ENCODE measurements at places on chromosomes 16 and 17.

GRCh38 chr16:54193665-54194333, 92.8 kb downstream of the IRX3 start:
- DNase-seq: peak; percentile 14

GRCh38 chr17:50659179-50659578, 24.5 kb downstream of the ABCC3 start:
- DNase-seq: no peak

DNA sequence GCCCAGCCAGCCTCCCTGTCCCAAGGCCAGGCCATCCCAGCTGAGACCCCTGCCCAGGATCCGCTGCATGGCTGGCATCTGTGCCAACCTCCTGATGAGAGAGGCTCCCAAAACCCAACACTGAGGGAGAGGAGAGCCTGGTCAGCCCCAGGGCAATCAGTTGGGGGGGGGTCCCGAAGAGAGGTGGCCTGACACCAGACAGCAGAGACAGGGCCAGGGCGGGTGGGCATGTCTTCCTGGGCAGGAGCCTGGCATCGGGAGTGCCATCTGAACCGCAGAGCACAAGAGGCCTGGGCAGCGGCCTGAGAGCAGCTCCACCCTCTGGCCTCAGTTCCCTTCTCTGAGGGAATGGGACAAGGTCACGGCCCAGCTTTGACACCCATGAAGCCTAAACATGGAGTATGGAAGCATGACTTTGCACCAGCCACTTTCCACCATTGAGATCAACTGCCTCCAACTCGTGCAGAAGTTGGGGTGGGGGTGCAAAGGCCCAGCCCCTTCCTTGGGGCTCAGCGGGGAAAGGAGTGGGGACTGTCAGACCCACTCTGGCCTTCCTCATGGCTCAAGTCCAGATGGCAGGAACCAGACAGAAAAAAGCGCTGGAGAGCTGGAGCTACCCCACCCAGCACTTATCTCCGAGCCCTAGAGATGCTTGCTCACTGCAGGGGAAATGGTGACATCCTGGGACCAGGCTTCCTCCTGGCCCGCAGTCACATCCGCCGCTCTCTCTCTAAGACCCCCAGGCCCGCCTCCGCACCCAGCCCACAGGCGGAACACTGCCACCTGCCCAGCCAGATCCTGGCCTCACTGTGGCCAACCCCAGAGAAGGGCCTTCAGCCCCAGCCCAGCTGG, 9.7 kb downstream of the RHBDF2 start:
- DNase-seq: no peak

DNA sequence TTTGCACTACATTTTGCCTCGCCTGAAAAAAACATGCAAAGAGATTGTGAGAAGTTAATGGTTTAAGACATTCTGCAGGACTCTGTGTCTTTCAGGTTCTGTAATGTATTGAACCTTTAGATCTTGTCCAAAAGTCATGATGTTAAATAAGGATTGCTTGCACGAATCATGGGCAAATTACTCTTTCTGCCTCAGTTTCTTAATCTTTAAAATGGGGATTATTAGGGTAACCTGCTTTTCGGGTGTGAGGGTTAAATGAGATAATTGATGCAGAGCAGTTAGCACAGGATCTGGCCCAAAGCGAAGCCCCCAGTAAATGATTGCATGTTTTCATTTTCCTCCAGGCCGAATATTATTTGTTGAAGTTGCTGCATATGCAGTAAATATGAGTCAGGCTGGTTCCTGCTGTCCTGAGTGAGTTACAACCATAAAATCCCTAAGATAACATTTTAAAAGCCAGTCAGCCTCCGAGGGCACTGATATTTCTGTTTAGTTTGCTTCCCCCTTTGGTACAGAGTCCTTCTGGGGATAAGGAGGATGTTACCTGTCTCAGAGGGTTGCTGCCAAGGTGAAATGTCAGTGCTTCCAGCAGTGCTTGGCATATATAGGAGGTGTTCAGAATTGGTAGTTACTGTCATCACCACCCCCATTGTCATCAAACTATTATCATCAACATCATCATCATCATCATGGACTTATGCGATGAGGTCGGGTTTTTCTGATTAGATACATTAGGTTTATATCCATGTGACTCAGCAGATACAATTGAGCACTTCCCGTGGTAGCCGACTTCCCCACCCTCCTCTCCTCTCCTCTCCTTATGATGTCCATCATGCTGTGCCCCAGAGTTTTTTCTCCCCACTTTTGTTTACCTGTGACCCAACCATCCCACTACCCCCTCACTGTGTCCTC, 20.6 kb upstream of the ARHGAP17 start:
- no peak for DNase-seq

DNA sequence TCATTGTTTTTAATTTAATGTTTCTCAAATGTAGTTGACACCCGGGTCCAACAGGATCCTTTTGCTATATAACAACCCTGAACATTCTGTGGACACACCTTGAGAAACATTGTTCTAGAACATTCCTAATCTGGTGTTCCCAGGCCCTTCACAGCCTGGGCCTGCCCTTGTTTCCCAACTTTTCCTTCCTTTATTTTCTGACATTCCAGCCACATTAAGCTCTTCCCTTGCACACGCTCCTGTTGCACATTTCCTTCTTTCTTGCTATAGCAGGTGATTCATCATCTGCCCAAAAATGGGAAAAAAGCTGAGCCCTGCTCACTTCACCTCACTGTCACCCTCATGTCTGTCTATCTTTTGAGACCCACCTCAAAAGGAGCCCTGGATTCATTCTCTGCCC, 67.9 kb upstream of the MARCHF10 start:
- no peak for DNase-seq

DNA sequence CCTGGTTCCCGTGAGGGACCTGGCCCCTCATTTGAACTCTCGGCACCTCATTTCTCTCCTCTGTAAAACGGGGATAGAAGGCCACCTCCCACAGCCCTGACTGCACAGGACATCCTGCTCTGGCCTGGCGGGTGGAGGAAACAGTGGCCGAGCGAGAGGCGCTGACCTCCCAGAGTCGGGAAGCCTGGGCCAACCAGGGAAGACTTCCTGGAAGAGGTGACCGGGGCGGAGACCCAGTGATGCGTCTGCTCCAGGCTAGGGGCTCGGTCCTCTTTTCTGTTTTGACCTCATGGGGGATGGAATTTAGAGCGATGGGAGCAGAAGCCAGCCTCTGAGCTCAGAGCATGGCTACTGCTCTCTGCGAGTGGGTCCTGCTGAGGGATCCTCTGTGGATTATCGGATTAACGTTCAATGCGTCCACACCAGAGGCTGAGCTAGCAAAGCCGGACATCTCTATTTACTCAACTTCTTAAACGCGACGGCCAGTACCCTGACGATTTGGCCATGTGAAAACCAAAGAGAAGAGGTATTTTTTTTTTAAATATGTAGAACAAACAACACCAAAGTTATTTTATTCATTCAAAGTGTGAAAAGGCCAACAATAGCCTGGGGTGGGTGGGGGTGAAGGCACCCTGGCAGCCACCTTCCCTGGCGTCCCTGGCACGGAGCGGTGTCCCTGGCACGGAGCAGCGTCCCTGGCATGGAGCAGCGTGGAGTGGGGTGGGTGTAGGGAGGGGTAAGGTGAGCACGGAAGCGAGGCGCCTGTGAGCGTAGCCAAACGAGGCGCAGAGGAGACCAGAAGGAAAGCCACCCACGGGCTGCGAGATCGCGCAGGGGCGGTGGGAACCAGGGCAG, 9.2 kb upstream of the MSLN start:
- DNase-seq: no peak

- no peak for DNase-seq
These were observed 30.9 kb upstream of the PLLP start for GRCh38 chr16:57315416-57315815.

- DNase-seq: no peak
These were observed 307.1 kb downstream of the TMEM114 start for GRCh38 chr16:8283195-8283594.

GRCh38 chr17:32355649-32356377, 5.9 kb downstream of the ZNF207 start:
- no peak for DNase-seq

DNA sequence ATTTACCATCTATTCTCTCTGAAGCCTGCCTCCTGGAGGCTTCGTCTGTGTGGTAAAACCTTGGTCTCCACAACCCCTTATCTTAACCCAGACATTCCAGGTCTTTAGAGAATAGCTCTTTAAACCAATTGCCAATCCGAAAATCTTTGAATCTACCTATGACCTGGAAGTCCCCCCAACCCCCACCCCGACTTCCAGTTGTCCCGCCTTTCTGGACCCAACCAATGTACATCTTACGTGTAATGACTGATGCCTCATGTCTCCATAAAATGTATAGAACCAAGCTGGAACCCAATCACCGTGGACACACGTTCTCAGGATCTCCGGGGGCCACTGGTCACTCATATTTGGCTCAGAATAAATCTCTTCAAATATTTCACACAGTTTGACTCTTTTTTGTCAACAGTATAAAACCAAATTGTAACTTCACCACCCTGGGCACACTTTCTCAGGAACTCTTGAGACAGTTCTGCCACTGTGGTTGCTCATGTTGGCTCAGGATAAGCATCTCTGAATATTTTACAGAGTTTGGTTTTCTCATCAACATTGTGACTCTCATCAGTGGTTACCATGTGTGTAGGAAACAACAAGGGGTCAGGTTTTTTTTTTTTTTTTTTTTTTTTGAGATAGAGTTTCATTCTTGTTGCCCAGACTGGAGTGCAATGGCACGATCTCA, 18.1 kb upstream of the DNAH17 start:
- no peak for DNase-seq

GRCh38 chr16:85350973-85351372, 238.7 kb upstream of the CIBAR2 start:
- peak; percentile 87 for DNase-seq

DNA sequence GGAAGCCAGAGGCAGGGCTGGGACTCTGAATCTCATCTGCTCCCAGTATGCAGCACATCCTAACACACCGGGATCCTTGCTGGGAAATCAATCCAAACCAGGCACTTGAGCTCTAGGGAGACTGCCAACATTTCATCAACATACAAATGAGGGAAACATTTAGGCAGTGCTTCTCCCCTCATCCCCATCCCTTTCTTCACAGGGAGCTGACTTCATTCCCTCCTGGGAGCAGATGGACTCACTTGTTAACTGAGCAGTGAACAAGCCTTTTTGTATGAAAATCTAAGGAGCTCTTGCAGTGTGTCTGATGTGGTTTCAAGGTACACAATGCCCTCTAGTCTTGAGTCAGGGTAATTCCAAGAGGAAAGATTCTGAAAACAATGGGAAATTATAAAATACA, 96.3 kb downstream of the TMEM114 start:
- peak; percentile 28 for DNase-seq

- no peak for DNase-seq
These were observed 968 bp downstream of the CEP112 start for GRCh38 chr17:66190738-66191592.

- peak; percentile 61 for DNase-seq
These were observed 79.0 kb upstream of the SMURF2 start for GRCh38 chr17:64741038-64741641.

DNA sequence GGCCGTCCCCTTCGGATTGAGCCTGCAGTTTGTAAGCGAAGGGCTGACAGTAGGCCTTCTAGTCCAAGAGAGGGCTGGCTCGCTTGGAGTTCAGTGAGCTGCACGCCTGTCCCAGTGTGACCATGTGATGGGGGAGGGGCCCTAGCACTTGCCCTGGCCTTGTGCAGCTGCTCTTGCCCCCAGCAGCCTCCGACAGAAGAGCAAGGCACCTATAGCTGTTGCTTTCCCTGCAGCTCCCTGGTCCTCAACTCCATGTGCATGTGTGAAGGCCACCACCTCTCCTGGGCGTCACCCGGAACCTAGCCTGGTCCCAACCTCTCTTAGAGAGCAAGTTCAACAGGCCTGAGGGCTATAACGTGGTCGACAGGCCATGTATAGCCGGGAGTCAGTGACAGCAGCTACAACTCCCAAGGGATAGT, 5.6 kb downstream of the SPHK1 start:
- no peak for DNase-seq

DNA sequence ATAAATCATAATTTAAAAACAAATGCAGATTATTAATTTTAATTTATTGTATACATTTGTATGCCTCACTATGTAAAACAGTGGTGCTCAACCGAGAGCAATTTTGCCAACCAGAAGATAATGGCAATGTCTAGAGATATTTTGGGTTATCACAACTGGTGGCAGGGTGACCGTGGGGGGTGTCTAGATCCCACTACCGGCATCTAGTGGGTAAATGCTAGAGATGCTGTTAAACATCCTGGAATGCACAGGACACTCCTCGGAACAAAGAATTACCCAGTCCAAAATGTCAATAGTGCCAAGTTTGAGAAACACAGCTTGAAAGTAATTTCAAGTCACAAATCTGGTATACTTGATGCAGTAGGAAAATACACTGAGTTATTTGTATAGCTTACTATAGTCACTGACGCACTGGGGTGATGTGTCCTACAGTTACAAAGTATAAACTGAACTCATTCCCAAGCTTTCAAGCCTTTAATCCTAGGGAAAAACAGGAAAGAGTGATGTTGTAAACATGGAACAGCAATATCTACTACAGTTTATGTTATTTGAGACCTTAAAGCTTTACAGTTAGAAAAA, 133.5 kb downstream of the BRIP1 start:
- no peak for DNase-seq

Measured in putamen (tissue), 1 donor.